Globus pallidus (tissue), 1 donor: ENCODE measurements at places on chromosomes 1 and 21.

- no peak for DNase-seq
Measured at GRCh38 chr1:95650631-95651030, 416.6 kb downstream of the RWDD3 start.

DNA sequence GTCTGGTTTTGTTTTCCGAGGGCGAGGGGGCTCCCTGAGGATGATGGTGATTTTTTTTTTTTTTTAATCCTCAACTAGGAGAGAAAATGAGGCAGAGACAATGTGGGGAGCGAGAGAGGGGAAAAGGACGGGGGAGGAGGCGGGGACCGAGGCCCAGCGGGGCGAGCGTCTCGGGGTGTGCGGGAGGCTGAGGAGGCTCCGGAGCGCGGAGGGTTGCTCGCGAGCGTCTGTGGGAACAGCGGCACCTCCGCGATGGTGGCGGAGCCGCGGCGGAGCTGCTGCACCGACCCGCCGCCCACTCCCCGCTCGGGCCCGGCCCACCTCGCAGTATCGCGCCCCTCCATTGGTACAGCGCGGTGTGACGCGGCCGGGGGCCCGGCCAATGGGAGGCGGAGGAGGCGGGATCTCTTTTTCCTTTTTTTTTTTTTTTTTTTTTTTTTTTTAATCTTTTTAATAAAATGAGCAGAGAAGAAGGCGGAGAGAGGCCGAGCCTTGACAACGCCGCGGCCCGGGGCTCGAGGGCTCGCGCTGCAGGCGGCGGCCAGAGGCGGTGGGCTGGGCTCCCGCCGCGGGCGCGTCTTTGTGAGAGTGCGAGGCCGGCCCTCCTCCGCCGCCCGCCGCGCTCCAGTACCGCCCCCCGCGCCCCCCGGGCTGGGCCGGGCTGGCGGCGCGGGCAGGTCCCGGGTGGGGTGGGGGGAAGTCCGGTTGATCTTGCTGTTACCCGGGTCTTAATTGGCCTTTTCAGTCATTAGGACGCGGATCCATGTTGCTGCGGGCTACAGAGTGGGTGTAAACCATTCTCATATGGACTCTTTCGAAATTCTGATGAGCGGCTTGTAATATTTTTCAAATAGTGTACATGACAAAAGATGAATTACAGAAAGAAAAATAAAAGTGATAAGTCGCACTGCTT lies at the start of gene RERE:
Gene RERE (minus strand): TSS at position 229 of the 913 bp plus-strand sequence.
- DNase-seq, result peak; percentile 94

- no peak for DNase-seq
Measured at GRCh38 chr1:77781683-77782082, 2.2 kb downstream of the MIGA1 start.

- DNase-seq, result no peak
Measured at GRCh38 chr1:31564606-31564989, 11.7 kb upstream of the TINAGL1 start.

- DNase-seq, result no peak
Measured at GRCh38 chr1:39827201-39827600, 38.5 kb upstream of the BMP8B start.

DNA sequence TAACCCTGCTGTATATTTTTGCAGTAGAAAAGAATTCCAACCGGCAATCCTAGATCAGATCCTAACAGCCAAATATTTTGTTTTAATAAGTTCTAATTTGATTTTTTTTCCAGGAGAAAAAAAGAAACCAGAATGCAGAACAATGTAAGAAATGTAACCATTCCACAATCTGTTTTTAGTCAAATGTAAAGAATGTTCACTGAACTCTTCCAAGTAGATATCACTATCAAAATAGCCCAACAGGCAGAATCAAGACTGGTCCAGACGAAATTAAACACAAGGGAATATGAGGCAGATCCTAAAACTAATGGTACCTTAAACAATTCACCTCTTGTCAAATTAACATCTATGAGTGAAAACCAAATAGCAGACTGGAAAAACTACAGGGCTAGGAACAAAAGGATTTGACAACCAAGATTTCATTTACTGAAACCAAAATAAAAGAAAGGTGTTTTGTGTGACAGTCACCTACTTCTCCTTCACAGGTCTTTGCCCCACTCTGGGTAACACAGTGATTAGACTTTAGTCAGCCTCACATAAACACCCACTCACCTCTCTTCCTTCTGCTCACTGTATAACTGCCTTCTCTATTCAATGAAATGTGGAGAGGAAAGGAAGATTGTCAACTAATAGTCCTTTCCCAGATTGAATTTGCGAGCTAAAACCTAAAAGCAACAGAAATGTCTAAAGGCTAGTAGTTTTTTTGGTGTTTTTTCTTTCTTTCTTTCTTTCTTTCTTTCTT lies 137.9 kb downstream of the FAF1 start:
- no peak for DNase-seq

DNA sequence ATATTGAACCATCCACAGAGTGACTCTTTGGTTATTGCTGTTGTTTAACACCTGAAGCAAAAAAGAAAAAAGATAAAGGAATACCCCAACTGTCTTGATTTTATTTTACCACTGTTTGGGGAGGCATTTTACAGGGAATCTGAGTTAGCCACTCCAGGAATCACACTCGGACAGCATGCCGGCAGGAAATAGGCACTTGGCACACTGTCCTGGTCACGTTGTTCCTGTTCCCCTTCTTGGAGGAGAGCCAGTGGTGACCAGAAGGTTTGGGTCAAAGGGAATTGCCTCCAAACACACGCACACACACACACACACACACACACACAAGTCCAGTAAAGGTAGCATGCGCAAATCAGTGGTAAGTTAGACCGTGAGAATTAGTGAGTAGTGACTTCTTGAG lies 13.8 kb downstream of the RGS4 start:
- no peak for DNase-seq

- DNase-seq, result no peak
Measured at GRCh38 chr1:33425900-33426299, 5.0 kb downstream of the PHC2 start.
